NCI-H2081 (cell line): ENCODE measurements at places on chromosomes 2 and 18.

DNA sequence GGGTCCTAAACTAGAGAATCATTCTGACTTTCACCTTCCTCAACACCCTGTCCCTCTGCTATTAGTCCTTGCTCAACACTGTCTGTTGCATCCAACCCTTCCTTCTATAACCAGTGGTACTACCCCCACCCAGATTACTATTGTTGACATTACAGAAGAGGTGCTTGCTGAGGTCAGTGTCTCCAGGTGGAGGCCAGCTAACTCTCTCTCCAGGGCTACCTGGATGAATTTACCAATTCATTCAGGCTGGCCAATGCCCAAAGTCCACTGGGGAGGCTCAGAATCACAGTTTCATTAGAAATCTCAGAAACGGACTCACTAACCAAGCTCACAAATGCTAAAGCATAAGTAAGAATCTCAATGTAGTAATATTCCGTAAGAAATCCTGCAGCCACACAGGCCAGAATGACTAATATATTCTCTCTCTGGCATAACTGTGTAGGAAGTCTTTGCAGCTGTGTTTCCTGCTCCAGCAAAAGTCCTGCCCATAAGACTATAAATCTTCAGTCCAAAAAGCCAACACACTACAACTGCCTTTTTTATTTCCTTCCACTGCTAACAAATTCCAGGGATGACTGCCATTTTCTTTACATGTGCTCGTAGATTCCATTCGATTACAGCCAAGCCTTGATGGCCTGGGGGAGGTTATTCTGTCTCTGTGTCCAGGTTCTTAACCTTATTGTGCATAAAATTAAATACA, 10.0 kb upstream of the TTR start:
- DNase-seq: no peak

DNA sequence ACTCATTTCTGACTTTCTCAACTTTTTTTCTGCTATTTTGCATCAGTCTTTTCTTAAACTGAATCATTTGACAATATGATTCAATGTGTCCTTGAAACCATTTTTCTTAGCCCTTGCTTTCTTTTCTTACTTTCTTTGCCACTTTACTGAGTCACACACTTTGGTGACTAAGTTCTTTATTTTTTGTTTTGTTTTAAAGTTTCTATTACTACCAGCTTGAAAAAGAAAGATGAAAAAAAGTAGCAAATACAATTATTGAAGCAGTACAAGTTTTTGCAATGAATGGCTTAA, 116.5 kb downstream of the DOCK10 start:
- DNase-seq: no peak

DNA sequence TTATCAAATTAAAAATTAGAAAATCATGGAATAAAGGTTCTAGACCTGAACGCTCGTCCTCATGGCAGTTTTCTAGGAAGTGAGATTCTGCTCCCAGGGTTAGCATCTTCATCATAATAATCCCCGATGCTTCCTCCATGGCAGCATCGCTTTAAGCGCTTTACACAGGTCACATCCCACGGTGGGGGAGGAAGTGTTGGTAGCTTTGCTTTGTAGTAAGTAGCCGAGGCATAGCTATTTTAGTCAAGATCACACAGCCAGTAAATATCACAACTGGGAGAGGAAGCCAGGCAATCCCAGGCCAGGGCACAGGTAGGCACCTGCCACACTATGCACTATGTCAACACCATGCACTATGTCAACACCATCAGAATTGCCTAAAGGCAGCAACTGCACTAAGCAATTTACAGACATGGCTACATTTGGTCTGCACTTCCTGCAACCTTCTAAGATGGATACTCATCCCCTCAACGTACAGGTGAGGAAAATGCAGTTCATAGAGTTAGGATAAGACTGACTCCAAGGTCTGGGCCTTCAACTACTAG, 205.5 kb downstream of the FBXO15 start:
- peak; percentile 86 for DNase-seq

- DNase-seq: peak; percentile 80
These were observed 16.4 kb downstream of the TNFRSF11A start for GRCh38 chr18:62341473-62341872.

DNA sequence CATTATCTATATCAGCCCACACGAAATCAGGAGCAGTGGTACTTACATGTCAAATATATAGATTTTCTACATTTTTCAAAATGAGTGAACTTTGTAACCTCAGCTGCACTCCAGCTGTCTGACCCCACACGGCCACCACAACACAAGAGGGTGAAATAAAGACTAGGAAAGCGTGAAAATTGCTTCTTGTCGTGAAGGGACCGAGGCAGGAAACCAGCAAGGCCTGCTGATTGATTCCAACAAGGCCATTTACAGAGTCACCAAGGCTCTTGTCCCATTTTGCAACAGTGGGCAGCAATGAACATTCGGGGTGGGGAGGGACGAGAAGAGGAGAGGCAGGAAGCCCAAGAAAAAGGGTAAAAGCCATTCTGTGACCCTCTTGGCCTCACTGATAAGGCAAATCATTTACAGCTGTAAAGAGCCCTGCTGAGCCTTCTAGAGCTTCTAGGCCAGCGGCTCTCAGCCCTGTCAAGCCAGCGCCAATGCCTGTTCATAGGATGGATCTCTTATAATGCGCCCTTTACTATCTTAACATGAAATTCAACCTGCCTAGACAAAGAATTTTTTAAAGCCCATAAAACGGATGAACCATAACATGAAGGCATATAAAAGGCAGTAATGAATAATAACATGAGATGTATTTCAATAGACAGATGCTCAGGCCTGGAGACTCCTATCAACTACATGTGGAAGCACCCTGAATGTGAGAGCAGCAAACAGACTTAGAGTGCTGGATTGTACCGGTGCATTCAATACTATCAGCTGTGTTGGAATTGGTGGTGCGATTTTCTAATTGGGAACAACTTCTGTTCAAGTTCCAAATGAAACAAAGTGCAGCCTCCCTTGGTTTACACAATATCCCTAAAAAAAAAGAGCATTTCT, 269.0 kb downstream of the CDCA7 start:
- DNase-seq: no peak

DNA sequence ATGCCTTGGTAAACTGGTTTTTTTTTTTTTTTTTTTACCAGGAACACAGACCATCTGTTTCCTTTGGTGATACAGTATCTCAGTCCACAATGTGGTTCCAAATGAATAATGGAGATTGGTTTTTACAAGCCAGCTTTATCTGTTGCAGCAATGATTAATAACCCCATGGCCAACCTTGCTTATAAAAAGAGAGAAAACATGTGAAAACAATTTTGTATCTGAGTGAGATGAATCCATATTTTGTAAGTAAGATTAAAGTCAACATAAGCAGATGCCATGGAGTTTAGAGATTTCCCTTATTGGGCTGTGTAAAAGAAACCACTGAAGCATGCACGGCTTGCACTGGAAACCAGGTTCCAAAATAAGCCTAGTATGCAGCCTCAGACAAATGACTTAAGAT, 108.6 kb upstream of the CNTNAP5 start:
- no peak for DNase-seq

DNA sequence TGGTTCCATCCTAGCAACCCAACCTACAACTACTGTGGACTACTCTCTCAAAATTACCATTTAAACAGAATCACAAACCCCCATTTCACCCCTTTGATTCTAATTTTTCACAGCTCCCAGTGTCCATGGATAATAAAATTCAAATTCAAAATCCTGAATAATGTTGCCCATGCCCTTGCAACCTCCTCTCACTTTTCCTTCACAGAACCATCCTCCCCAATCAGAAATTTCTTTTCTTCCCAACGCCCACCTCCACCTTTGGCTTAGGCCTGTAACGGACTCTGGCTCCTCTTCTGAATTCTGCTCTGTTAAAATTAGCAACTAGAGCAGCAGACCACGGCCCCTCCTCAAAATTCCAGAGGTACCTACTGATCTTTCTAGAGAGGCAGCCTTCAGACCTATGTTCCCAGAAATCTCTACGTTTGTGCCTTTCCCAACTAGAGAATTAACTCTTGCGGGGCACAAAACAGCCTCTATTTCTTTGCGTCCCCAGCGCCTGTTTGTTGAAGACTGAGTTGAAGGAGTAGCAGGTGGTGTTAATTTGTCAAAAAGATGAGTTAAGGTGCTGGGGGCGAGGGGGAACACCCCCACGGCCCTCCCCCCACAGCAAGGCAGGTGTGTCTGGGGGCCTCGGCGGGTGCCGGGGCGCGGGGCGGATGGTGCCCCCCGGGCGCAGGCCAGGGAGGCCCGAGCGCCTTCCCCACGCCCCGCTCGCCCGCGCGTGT, 428 bp upstream of the MAP3K20 start:
- DNase-seq: no peak

GRCh38 chr2:147182260-147182659, 662.6 kb upstream of the ACVR2A start:
- no peak for DNase-seq

DNA sequence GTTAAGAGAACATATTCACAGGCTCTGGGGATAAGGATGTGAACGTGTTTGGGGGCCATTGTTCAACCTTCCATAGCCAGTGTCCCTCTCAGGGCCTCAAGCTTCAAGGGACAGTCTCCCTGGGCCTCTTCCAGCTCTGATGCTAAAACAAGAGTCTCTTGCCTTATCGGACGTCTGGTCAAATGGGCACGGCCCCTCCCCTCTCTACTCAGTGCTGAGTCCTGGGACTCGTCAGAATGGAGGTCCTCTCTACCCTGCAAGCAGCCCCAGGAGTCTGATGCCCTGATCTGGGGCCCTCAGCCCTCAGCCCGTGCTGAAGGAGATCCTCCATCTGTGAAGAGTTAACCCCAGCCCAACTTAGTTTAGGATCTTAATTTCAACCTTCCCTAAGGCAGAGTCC, 198.2 kb downstream of the ZFP36L2 start:
- no peak for DNase-seq

GRCh38 chr2:220736778-220737177, 835.3 kb downstream of the EPHA4 start:
- DNase-seq: no peak

DNA sequence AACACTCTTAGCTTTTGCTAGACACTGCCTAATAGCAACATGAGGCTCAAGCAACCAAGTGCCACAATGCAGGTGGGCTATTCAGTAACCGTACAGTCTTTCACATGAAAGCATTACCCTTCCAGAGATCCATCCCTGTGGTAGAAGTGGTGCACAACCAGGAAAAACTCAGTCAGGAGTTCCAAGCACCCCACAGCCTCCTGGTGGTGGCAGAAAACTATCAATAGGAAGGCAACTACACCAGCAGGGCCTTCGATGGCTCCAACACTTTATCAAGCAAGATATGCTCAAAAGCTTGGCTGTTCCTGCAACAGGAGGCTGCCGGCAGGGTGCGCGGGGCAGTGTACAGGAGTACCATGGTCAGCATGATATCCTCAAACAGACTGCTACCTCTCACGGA, 176.1 kb upstream of the DLGAP1 start:
- no peak for DNase-seq
